ENCODE measurements at places on chromosomes 7 and 10. TPM values are rescaled to one million over a fixed set of nuclear protein-coding genes. Genes with fewer than 3 reads are reported as not detected.

Gene MKX
- 0.20 TPM for total RNA-seq

Gene ZNF438
- 2.6 TPM for total RNA-seq

Gene CYP3A5
- total RNA-seq: not detected

Gene SAMD8
- 25.8 TPM for total RNA-seq

Gene AFAP1L2
- under 0.01 TPM for total RNA-seq

Gene MYH16
- 0.22 TPM for total RNA-seq

Gene OR6B1
- total RNA-seq: not detected

Gene CALML5
- total RNA-seq: not detected

Gene WEE2
- total RNA-seq: under 0.01 TPM

Gene CRTAC1
- total RNA-seq: 2.2 TPM

Gene FAM53B
- total RNA-seq: 10.3 TPM

Gene ANLN
- 6.3 TPM for total RNA-seq

Gene HOXA1
- 0.40 TPM for total RNA-seq

Gene HOXA9
- 2.0 TPM for total RNA-seq

Gene VPS26A
- 24.6 TPM for total RNA-seq

Gene TSPAN33
- total RNA-seq: 0.44 TPM

Gene C10orf90
- total RNA-seq: not detected

Gene SVIL
- total RNA-seq: 62.3 TPM

Gene PSD
- 0.60 TPM for total RNA-seq
